ENCODE measurements at places on chromosomes 3 and 15.

- DNase-seq: no peak
- no peak overlapping the region for H3K4me3 ChIP-seq
- no peak overlapping the region for H3K27ac ChIP-seq
- H3K27me3 ChIP-seq: no peaks in the 10 kb centered on the region
- no peaks in the 10 kb centered on the region for H3K4me1 ChIP-seq
Observed at GRCh38 chr3:46368569-46368968, 2.2 kb upstream of the CCR5 start.

DNA sequence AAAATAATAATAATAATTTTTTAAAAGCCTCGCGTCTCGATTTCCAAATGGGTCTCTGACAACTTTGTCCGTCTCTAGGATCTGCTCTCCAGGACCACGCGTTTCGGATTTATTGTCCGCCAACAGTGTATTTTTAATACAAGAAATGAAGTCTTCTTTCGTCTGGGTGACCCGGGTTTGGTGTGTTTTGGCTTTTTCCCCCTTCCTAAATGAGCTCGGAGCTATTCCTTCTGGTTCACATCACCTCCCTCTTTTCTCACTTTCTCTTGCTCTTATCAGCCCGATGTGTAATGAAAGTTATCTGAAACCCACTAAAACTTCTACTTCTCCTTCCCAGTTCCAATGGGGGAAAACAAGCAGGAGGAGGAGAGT is 516.7 kb downstream of the MECOM start:
- DNase-seq: no peak
- H3K27ac ChIP-seq: peak overlapping the region; percentile 72
- no peaks in the 10 kb centered on the region for H3K4me1 ChIP-seq

DNA sequence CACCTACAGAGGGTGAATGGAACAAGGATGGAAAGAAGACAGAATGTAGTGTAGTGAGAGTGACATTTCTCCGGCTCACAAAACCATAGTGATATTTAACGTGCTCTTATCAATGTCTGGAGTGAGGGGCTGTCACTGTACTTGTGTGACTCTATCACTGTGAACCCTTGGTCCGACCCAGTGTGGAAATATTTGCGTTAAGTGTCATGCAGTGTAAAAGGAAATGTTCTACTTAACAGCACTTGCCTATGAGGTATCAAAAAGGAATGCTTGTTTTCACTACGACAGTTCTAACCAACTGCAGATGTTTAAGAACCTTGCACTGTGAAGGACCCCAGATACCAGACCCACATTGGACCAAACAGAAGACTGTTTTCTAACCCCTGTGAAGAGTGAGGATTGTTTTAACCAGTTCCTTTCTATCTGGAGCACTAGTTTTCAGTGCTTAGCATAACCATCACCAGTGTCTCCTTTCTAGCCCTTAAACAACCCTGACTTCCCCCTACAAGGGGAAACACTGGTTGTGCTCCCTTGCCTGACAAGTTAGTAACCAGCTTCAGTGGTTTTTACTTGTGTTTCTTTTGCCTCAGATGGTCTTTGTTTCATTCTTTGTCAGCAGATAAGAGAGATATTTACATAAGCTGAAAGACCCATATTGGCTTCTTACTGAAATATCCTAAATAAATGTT is 144.7 kb upstream of the ABHD17C start:
- no peak overlapping the region for H3K4me3 ChIP-seq
- H3K27me3 ChIP-seq: no peaks in the 10 kb centered on the region
- no peak for DNase-seq
- no peak overlapping the region for H3K27ac ChIP-seq
- H3K36me3 ChIP-seq: no peaks in the 10 kb centered on the region
- H3K4me1 ChIP-seq: no peaks in the 10 kb centered on the region

- H3K36me3 ChIP-seq: no peaks in the 10 kb centered on the region
- DNase-seq: no peak
- no peaks in the 10 kb centered on the region for H3K4me1 ChIP-seq
- H3K27ac ChIP-seq: no peak overlapping the region
Observed at GRCh38 chr3:37535526-37536432, 325.9 kb upstream of the CTDSPL start.

- DNase-seq: no peak
- H3K27me3 ChIP-seq: no peaks in the 10 kb centered on the region
- H3K4me1 ChIP-seq: no peaks in the 10 kb centered on the region
- no peak overlapping the region for H3K4me3 ChIP-seq
Observed at GRCh38 chr3:111882799-111883198, 23.7 kb downstream of the PHLDB2 start.

All from pancreas (tissue), 10 donors.